ENCODE measurements at places on chromosomes 12 and 14.
A peak's percentile ranks its signal among the peaks of the same experiment; 100 is the strongest.

GRCh38 chr12:102811110-102811737 lies 105.8 kb downstream of the PAH start:
- no peak for DNase-seq

DNA sequence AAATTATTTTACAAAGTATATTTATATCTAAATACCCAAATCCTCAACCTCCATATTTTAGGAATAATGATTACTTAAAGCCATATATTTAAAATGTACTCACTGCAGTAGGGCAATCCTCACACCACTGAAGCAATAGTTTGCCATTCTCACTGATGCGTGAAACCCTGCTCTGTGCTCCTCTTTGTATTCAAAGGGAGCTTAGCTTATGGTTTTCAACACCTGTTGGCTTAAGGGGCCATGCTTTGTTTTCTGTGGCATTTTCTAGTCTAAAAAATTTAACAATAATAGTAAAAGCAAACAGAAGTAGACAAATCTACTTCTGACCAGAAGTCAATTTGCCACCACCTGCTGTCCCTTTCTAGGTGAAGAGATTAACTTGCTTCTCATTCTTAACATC lies 294.6 kb downstream of the FLRT2 start:
- DNase-seq, result no peak

GRCh38 chr14:78851189-78851588 lies 681.0 kb downstream of the NRXN3 start:
- DNase-seq, result no peak

DNA sequence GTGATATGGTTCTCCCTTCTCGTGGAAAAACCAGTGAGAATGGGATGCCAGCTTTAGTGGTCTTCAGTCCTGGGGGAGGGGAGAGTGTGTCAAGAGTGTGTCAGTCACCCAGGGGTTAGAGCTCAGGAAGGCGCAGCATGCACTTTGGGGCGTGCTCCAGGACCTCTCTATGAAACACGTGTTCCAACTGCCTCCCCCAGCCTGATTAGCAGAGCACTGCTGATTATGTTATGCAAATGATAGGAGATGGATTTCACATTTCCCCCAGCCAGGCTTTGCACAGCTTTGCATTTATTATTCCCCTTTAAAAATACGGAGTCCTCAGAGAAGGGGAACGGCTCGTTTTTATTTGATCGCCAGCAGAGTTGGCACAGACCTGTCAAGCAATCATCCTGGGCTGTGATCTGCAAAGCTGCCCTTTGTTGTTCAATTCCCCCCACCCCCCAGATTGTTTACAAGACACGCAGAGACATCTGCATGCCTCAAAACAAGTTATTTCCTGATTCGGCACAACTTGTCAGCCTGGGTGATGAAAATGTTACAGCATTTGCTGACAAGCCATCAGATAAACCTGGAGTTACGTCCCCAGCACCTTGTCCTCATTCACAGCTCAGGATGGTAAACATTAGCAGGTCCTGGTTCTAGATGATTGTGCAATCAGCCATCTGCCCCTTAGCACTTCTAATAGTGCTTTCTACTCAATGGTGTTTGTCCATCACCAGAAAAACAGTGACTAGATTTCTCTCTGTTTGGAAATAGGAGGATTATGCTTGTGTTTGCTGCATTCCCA lies 196.5 kb downstream of the NOVA1 start:
- no peak for DNase-seq

DNA sequence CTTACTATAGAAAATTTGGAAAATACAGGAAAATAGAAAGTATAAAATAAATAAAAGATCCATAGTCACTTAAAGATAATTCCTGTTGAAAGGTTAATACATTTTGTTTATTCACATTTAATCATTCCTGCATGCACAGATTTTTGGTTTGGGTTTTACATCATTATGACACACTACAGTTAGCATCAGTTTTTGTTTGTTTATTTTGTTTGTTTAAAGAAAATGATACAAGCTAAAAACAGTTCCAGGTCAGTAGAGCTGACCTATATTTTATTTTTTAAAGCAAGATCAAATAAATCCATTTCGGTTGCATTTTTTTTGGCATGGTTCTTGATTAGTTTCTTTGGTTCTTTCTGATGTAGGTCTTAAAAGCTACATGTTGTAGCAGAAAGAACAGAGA lies 68.8 kb upstream of the CCDC91 start:
- no peak for DNase-seq

GRCh38 chr14:74083784-74084276 lies 423 bp downstream of the ALDH6A1 start:
- no peak for DNase-seq

- DNase-seq, result no peak
These were observed 79.2 kb upstream of the CLMN start for GRCh38 chr14:95398630-95399547.

DNA sequence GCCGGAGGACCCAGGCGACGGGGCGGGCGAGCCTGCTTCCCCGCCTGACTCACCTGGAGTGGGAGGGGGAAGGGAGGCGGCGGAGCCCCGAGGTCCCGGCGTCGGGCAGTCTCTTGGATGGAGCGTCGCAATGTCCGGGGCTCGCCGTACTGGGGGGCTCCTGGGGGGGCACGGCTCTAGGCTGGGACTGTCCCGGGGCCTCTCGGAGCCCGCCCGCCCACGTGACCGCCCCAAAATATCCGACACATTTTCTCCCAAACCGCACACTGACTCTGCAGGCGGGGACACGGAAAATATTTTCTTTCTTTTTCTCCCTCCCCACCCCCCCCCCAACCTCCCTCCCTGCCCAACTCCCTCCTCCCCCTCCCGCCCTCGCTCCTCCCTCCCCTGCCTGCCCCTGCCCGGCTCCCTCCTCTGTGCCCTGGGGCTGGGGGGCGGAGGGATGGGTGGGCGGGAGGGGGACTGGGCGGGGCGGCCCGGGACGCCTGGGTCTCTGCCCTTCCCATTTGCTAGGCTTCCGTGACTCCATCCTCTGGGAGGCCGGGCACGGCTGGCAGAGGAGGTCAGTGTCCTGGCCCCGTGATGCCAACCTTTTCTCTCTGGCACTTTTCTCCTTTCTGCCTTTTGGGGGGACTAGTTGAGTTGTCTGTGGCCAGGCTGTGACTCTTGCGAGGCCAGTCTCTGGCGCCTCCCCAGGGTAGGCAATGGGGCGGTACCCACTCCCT lies at the start of gene RARG:
Gene RARG, minus strand, starts transcription at position 289 of the 725 bp plus-strand sequence. CDS start 4,664 bp downstream, outside the sequence.
- DNase-seq, result peak; percentile 83

DNA sequence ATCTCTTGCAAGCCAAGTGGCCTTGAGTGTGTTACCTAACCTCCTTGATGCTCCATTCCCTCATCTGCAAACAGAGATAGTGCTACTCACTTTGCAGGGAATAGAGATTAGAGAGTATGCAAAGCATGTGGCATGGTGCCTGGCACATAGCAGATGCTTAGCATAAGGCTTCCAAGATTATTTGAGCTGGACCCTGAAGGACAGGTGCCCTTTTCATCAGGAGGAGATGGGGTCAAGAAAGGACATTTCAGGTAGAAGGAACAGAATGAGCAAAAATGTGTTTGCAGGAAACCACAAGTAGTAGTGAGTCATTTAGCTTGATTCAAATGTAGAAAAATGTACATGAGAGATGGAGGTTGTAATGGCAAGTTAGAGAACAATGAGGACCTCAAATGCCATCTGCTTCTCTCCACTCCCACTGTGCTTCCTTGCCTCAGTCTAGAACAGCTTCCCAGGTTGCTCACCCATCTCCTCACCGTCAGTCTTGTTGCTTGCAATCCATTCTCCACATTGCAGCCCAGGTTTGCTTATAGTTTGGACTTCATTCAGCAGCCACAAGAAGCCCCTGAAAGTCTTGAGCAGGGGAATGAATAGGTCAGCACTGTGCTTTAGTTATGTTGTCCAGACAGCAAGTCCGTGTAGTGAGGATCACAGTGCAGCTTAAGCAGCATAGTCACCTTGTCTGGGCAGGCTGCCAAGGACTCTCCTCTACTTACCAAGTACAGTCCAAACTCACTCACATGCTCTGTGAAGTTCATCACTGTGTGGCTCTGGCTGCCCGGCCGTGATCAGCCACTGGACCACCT lies 536.3 kb upstream of the CCDC196 start:
- no peak for DNase-seq

DNA sequence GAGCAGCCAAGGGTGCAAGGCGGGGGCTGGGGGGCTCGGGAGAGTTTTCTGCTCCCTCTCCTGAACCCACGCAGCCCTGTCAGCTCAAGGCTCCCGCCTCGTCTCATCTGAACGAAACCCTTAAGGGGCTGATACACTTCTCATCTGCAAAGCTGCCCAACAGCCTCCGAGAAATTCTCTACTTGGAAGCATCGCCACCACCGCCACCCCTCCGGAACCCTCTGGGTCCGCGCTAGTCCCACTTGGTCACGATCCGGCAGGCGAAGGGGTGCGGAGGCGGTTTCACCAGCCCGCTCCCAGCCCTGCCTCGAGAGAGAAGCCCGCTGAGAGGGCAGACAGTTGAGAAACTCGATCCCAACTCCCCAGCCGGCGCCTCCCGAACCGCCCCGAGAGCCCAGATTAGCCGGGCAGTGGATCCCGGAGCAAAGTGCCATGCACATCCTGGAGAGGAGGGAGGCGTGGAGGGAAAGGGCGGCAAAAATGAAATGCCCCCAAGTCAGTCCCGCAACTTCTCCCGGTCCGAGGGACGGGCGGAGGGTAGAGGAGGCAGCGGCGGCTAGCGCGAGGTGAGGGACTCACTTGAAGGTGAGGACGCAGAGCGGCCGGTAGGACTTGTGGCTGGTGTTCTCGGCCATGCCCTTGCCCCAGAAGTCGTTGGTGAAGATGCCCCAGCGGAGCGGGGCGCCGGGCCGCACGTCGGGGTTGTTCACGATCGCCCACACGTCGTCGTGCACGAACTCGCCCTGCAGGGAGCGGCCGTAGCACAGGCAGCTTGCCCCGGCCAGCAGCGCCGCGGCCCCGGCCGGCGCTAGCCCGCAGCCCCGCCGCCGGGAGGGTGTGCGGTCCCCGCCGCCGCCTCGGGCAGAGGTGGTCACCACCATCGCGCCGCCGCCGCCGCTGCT lies 620 bp downstream of the TMTC1 start:
- DNase-seq, result peak; percentile 38

DNA sequence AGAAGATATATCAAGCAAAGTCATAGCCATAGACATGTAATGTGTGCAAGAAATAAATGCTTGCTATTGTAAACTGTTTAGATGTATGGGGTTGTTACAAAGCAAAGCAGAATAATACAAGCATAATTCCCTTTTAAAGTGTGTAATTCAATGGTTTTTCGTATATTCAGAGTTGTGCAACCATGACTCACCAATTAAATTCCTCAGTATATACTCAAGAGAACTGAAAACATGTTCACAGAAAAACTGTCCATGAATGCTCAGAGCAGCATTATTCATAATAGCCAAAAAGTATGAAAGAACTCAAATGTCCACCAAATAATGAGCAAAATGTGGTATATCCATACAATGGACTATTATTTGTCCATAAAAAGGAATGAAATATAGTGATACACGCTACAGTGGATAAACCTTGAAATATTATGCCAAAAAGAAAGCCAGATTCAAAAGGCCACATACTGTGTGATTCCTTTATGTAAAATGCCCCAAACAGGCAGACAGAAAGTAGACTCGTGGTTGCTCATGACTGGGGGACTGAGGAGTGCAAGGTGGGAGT lies 9.3 kb downstream of the GXYLT1 start:
- DNase-seq, result peak; percentile 24

DNA sequence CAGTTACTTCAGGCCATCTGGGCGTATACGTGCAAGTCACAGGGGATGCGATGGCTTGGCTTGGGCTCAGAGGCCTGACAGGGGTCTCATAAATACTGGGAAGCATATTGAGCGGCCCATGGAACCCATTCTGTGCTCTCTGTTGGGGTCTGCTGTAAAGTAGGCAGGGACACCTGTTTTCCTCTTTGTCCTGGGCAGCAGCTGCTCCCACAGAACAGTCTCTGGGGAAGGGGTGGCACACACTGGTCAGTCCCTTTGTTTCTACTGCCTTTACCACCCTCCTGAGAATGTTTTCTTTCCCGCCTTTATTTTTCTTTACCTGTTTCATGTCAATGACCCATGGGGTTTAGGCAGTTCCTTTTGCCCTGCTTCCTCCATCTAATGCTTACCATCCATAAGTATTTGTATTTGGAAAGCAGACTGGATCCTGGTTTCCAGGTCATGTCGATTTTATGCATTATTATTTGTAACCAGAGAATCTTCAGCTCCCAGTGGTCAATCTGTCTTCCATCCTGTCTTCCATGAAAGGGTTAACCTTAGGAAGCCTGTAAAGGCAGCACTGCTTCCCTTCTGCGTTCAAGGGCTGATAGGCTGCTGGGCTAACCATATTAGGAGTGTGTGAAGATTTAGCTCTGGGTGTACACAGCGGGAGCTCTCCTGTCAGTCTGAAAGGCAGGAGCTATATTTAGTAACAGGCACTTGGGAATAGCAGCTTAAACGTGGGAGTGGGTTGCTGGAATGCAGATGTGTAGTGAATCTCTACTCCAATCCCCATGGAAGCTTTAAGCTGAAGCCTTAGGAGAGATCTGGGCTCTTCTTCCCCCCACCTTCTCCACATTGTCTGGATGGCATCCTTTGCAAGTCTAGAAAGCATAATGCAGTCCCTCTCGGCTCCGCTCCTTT lies 124.0 kb downstream of the DYRK2 start:
- peak; percentile 71 for DNase-seq

GRCh38 chr14:64508215-64508776 lies 3.7 kb downstream of the ZBTB1 start:
- no peak for DNase-seq

DNA sequence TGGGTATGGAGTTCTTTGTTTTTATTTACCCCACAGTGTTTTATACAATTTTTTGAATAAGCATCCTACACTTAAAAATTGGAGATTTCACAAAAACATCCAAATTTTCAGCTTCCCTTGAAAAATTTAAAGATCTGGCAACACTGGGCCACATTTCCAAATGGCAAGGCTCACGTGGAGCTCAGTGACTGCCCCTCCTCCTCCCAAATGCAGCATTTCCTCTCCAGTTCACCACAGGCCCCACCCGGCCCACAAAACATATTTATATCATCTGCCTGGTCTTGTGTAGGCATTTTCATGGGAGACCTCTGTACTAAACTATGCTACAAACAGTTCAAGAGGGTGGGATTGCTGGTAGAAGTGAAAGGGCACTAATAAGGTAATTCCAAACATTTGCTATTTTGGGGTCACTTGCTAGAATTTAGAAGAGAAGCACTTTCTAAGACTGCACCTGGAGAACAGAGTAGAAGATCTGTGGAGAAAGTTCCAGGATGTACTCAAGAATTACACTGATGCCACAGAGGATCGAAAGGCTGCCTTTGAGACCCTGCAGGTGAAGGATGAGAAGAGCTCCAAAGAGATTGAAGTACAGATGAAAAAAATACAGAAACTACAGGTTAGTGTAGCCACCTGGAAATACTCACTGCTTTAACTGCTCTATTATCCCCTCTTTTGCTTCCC lies 7.3 kb downstream of the FKBP11 start:
- DNase-seq, result no peak
